ENCODE measurements at places on chromosomes 6 and 20.

DNA sequence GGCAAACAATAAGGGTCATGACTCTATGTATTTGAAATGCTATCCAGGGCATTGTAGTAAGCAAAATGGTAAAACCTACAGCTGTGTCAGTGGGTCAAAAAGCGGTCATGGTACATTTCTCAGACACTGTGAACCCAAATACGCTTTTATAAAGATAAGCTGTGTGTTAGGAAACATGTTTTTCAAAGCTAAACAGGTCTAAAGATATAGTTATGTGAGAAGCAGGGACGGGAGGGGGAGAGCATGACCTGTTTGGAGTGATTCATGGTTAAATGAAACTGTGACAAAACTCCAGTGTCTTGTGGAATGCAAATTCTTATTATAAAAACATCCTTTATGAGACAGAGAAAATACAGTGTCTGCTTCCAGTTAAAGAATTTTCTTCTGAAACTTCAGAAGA lies 205.4 kb upstream of the BMP2 start:
- DNase-seq, result no peak

DNA sequence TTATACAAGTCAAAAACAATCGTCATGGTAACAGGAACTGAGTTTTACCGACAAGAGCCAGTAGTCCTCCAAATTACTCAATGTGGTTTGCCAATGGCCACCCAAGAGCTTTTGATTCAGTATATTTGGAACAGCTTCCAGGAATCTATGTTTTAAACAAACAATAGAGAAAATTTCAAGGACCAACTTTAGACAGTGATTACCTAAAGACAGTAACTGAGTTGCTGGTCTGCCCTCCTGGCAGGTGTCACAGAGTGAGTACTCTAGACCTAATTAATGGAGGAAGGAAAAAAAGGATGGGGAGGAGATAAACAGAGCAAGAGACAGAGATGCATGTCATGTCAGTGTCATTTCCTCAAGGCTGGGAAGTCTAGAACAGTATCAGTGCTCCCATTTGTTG lies 361.3 kb upstream of the BTBD3 start:
- DNase-seq, result no peak

- DNase-seq, result no peak
Observed at GRCh38 chr20:35901678-35902544, 52.4 kb downstream of the SCAND1 start.

GRCh38 chr6:132003516-132004178 lies 52.5 kb upstream of the CCN2 start:
- DNase-seq, result no peak

GRCh38 chr6:142833054-142833453 lies 111.9 kb downstream of the HIVEP2 start:
- no peak for DNase-seq

- no peak for DNase-seq
Observed at GRCh38 chr6:126040826-126041225, 54.5 kb downstream of the TRMT11 start.

- no peak for DNase-seq
Observed at GRCh38 chr20:64035066-64035932, 683 bp upstream of the C20orf204 start.

DNA sequence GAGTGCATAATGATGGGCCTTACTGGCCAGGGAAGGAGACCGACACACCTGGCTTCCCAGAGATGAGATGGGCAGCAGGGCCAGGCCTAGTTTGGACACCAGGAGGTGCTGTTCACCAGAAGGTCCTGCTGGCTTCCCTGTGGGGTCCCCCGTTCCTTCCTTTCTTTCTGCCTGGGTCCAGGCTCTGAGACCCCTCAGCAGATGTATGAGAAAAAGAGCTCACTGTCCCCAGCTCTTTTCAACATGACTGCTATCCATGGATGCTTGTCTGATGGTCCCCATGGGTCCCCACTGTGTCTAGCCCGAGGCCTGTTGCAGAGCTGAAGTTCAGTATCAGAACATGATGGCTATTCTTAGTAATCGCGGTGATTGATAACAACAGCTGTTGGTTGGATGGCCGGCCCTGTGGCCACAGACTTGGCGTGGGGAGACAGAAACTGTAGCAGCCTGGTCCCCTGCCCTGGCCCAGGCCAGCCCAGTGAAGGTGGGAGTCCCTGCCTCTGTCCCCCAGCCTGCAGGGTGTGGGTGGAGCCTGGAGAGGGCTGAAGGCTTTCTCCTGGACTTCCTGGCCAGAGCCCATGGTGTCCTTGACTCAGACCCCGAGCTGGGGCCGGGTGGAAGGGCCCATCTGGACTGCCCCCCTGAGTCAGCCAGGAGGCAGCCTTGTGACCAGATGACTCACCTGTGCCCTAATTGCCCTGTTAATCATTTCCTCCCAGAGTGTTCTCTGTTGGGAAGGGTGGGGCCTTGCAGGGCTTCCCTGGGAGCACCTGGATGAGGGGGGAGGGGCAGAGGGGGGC lies 9.9 kb upstream of the BAK1 start:
- DNase-seq, result peak; percentile 36

- no peak for DNase-seq
Observed at GRCh38 chr20:63794614-63795013, 36.5 kb downstream of the ZBTB46 start.

DNA sequence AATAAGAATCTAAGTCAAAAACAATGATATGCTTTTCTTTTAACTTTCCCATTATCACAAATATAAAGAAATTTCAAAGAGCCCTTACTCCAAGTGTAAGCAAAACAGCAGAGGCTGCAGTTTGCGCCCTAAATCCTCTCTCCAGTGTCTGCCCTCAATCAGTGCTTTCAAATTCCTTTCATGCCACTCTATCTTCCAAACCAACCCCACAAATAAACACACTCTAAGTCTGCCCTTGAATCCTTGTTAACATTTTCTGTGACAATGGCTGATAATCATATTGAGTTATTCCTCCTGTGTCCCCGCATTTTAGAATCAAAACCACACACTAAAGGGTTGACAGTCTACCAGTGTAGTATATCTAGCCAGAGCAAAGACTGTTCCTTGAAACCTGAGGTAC lies 317.9 kb upstream of the MARCKS start:
- DNase-seq, result no peak

- DNase-seq, result no peak
Observed at GRCh38 chr6:121305957-121306607, 28.2 kb downstream of the TBC1D32 start.

- DNase-seq, result no peak
Observed at GRCh38 chr6:147366290-147366689, 142.2 kb upstream of the SAMD5 start.

DNA sequence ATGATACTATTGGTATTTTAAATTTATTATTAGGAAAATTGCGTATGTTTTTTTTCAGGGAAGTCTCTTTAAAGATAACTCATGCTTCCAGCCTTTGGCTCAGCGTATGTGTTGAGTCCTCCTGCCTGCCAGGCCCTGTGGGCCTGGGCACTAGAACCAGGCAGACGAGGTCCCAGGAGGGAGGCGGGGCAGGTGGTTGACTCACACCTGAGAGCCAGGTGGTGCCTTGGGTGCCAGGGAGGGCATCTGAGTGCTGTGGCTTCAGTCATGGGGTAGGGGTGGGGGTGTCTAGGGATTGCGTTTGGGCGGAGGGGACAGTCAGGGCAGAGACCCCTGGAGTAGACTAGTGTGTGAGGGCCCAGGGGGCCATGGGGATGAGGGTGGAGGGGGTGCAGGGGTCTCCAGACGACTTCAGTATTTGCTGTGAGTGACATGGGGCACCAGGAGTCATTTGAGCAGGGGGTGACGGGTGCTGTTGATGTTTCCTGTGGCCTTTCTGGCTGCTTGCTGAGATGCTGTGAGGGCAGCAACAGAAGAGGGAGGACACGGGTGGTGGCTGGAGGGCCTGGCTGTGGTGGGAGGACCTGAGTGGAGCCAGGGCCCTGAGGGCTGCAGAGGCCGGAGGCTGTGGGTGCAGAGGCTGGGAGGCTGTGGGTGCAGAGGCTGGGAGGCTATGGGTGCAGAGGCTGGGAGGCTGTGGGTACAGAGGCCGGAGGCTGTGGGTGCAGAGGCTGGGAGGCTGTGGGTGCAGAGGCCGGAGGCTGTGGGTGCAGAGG lies 14.8 kb upstream of the ADRM1 start:
- no peak for DNase-seq

DNA sequence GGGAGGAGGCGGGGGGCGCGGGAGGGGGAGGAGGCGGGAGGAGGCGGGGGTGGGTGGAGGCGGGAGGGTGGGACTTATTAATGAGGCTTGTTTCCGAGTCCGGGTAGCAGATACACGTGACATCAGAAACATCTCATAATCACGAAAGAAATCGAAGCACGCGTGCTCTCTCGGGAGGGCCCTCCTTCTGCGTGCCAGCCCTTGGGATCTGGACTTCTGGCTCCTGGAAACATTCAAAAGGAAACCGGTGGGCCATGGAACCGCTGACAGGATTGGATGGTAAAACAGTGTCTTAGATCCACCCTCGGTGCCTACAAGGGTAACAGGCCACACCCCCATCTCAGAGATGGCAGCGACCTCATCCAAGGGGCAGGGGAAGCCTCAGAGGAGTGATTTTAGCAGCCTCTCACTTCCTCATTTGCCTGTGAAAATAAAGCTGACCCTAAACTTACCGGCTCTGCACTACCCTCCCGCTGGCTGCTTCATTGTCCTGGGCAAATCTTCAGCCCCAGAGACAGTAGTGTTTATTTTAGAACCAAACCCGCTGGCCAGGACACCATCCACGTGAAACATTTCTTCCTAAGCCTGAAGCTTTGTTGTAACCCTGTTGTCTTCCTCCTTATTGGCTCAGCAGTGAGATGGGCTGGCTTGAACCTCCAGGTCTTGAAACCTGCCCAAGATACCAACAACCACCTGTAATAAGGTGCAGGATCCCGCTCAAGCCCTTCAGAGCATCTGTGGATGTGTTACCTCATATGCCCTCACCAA lies 97.5 kb downstream of the PSMG4 start:
- peak; percentile 11 for DNase-seq

GRCh38 chr20:50284811-50285375 lies 94.3 kb downstream of the CEBPB start:
- DNase-seq, result no peak

- peak; percentile 77 for DNase-seq
Observed at GRCh38 chr20:62953839-62954703, 1.6 kb downstream of the SLC17A9 start.

DNA sequence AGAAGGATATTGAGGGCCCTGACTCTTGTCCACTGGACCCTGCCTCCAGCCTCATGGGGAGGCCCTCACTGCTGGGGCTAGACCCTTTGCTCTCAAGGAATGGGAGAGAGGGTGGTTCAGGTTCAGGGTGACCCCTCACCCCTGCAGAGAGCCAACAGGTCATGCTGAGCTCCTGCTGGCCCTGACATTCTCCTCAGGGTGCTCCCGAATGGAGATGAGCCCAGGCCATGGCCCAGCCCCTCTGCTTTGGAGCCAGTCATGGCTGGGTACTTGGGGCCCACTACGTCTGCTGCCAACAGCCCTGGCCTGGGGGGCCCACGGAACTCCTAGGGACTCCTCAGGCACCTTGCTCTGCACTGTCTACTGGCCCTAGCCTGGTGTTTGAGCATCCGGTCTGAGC lies 49.2 kb upstream of the MLN start:
- DNase-seq, result no peak

GRCh38 chr6:67952121-67952520 lies 683.0 kb upstream of the ADGRB3 start:
- no peak for DNase-seq

GRCh38 chr6:79076160-79076559 lies 1.9 kb downstream of the PHIP start:
- no peak for DNase-seq

DNA sequence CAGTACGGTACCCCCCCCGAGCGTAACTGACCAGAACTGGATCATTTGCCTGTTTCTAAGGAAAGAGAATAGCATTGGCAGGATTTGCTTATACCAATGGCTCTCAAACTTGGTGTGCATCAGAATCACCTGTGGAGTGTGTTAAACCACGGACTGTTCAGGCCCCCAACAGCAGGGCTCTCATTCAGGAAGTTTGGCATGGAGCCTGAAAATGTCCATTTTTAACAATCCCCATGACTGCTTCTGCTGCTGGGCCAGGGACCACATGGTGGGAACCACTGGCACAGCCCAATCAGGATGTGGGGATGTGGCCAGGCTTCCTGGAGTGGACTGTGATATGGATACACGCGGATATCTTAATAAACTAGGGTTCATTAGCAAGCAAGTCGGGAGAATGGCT lies 53.9 kb downstream of the GTF2H5 start:
- DNase-seq, result no peak

- no peak for DNase-seq
Observed at GRCh38 chr6:52304983-52305390, 20.4 kb upstream of the MCM3 start.

DNA sequence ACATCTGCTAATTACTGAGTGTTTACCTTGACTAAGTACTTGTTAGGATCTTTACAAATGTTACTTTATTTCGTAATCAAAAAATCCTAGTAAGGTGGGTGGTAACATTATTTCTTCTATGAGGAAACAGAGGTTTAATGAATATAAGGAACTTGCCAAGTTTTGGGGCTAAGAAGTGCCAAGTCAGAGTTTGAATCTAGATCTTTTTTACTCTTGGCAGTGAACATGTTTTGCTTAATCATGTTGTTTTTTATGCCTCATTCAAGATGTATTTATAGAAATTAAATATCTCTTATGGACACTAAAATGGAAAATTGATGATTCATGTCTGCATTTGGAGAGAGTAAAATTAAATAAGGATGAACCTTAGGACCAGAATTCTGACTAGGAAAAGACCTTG lies 393.7 kb downstream of the UTRN start:
- DNase-seq, result no peak

DNA sequence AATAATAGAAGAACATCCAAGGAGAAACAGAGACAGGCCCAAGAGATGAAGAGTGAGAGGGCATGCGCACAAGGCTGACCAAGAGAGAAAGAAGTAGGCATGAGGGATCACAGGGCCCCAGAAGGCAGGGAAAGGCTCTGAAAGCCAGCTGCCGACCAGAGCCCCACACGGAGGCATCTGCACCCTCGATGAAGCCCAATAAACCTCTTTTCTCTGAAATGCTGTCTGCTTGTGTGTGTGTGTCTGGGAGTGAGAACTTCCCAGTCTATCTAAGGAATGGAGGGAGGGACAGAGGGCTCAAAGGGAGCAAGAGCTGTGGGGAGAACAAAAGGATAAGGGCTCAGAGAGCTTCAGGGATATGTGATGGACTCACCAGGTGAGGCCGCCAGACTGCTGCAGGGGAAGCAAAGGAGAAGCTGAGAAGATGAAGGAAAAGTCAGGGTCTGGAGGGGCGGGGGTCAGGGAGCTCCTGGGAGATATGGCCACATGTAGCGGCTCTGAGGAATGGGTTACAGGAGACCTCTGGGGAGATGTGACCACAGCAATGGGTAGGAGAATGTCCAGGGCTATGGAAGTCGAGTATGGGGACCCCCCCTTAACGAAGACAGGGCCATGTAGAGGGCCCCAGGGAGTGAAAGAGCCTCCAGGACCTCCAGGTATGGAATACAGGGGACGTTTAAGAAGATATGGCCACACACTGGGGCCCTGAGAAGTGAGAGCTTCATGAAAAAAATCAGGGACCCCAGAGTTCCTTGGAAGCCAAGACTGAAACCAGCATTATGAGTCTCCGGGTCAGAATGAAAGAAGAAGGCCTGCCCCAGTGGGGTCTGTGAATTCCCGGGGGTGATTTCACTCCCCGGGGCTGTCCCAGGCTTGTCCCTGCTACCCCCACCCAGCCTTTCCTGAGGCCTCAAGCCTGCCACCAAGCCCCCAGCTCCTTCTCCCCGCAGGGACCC lies 981 bp upstream of the TNF start:
- DNase-seq, result peak; percentile 78
